NCI-H1417 treated with DMSO at 0.1 percent for 48 hours (cell line): ENCODE measurements at places on chromosomes 1 and 21.

DNA sequence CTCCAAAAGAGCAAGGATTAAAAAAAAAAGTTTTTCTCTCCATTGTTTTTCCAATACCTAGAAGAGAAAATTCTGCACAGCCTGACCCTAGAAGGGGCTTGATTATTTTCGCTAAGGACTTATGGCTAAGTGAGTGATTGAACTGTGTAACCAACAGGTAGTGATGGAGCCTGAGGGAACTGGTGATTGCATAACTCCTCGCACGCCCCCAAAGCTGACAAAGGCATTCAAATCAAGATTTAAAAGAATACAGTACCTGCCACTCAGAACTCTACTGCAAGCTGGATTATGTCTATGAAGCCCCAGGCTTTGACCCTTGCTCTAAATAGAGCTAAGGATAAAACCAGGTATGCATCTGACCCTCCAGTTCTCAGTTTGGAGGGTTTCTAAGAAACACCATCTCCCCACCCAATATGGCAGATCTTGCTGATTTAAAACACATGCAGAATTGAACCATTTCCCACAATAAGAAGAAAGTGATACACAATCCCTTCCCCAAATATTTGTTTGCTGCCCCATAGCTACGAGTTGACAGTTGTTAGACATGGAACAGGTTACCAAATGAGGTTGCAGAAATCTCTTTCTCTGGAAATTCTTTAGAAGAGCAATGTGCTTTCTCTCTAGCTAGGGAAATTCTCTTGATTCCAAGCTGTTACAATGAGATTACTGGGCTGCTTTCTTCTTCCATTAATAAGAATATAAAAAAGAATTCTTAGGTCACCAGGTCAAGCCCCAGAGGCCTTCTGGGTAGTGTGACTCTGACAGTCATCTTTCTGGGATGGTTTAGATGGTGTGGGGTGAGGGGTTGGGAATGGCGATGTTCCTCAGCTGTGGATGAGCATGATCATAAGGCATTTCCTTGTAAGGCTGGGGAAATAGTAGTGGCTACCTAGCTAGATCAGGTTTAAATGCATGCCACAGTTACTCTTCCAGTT is 35.1 kb downstream of the FGGY start:
- no peak for DNase-seq

- no peak for DNase-seq
Measured at GRCh38 chr21:25186273-25186672, 421.0 kb downstream of the MRPL39 start.

- no peak for DNase-seq
Measured at GRCh38 chr1:192485692-192486436, 89.7 kb upstream of the RGS1 start.

DNA sequence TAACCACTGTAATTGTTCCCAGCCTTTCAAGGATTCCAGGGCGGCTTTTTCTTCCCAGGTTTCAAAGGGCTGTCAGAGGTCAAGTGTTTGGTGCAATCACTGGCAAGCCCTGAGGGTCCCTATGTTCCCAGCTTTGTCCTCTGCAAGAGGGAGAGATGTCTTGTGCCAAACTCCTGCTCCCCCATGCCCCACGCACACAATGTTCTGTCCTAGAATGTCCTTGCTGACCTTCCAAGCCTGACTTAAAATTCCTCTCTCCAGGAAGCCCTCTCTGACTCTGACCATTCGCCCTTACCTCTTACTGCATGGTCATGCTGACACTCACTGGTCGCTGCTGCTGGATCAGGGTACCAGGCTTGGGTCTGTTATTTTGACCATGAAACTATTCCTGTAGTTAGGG is 152.5 kb upstream of the KCND3 start:
- no peak for DNase-seq

DNA sequence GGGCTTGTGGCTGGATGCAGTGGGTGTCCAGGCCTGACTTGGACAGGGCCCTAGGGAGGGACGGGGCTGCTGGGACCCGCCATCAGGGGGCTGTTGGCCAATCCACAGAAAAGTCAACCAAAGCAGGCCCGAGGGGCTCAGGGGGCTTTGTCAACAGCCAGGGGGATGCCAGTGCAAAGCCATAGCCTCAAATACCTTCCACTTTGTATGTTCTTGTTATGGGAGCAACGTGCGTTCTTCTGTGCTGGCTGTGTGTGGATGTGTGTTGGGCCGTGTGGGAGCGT is 35.4 kb upstream of the ARF1 start:
- DNase-seq = no peak

- no peak for DNase-seq
Measured at GRCh38 chr1:12076425-12077005, 13.4 kb downstream of the TNFRSF8 start.

DNA sequence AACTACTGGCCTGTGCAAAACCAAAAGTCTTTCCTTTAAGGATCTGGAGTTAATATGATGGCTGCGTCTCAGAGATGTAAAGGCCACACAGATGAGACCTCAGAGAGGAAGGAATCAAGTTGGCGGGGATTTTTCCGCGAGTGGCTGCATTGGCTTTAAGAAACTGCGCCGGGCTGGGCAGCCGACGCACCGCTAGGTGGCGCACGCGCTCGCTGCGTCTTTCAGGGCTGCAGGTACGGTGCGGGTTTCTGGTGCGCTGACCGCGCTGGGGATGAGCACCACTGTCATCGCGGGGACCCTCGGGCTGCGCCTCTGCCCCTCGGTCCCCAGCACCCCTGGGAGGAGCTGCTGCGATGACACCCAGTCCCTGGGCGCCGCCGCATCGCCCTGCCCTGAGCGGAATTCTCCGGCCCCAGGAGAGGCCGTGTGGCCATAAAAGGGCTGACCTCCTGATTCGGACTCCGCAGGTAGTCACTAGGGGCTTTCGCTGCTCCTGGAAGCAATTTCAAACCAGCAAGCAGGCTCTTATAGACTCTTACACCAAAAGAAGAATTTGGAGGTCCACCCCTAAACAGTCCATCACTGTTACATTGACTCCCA is 241.0 kb downstream of the KCNJ6 start:
- DNase-seq = peak; percentile 9

- DNase-seq = peak; percentile 24
Measured at GRCh38 chr21:41611966-41612606, 104.1 kb upstream of the TMPRSS2 start.

DNA sequence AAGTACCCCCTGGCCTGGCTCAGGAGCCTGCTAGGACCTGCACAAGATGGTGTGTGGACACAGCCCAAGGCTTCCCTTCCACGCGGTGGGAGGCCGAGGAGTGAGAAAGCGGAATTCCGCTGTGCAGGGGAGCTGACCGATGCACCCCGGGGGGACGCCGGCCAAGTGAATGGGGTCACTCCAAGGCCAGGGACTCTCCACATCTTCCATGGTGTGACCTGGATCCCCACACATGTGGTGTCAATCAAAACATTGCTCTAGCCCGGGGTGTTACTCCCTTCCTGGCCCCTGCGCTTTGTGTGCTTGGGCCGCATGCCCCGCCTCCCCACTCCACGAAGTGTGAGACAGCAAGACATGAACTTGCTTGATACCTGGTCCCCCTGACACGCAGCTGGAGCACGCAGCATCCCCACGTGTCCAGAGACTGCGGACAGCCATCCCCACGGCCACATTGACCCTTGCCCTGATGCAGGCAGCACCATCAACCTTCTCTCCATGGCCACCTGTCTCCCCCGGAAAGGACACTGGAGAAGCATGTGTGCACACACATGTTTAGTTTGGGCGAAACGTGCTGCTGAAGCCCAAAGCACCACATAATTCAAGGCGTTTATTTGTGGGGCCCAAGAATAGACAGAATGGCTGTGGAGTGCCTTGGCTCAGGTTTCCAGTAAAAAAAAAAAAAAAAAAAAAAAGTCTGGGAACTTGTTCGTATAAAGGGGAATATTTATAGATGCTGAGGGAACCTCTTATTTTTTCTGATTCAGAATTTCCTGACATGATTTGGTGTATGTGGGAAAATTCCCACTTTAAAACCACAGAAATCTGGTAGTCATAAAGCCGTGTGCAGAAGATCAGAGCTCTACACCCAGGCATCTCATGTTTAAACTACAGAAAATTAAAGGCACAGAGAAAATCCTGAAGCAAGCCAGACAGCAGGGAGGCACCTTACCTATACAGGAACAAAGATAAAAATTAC is 171.7 kb downstream of the HUNK start:
- DNase-seq = no peak

- no peak for DNase-seq
Measured at GRCh38 chr1:206814716-206815341, 42.5 kb upstream of the IL10 start.

GRCh38 chr1:13228343-13228781 is 2.4 kb upstream of the PRAMEF18 start:
- no peak for DNase-seq

DNA sequence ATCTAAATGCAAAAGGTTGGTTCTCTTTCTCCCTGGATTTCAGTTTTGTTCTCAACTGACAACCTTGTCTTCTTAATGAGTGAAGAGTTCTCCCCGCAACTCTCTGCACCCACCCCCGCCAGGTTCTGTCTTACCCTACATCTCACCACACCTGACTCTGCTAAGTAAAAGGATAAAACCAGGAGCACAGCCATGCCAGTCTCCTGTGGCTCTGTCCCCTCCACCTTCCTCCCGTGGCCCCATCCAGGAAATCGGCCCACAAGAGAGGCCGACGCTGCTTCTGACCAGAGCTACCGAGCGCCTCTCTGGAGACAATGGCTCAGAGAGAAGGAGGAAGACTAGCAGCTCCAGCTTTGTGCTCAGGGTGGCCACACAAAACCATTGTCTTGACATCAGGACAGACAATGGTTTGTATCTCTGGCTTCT is 72.2 kb downstream of the PLEKHA6 start:
- no peak for DNase-seq

- no peak for DNase-seq
Measured at GRCh38 chr1:9555942-9556341, 16.7 kb downstream of the SLC25A33 start.

DNA sequence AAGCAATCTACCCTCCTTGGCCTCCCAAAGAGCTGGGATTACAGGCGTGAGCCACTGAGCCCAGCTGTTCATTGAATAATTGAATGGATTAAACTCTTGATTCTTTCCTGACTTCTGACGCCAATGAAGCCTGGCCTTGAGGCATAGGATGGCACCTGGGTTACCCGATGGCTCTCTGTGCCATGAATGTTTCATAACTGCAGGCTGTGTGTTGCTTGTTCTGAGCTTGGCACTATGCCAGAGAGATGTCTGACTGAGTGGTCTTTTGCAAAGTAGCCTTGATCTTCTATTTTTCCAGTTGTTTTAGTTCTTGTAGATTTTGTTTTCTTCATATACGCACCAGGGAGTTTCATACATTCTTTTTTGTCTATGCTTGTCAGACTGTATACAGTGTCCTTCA is 38.5 kb upstream of the AK4 start:
- DNase-seq = no peak

DNA sequence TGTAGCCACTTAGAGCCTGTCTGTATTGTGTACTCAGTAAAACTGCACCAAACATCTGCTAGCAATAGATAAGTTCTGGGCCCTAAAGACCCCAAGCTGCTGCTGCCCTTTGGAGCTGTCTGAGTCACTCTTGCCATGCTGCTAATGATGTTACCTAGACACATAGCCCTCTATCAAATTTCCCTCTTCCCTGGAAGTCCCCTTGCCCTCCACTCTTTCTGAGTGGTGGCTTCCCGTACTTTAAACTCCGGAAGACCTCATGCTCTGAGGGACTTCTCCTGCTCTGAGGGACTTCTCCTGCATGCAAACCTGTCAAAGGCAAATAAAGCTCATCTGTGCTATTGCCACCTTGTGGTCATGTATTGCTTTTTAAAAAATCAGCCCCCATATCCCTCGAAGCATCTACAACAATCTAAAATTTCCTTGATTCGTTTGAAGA is 34.0 kb downstream of the FH start:
- no peak for DNase-seq

DNA sequence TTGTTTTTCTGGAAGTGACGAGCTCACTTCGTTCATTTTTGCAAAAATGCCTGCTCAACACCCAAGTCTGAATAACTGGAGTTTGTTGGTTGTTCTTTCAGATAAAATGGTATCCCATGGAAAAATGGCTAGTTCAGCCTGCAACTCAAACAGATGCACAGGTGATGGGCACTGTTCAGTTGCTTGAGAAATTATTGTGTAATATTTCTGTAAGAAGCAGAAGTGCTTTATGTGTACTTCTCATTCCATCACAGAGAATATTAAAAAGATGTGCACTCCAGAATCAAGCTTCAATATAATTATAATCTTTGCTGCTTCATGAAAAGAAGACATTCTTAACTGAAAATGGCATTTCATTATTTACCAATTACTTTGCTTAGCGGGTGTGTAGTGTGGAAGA is 9.1 kb downstream of the SYT2 start:
- DNase-seq = no peak

- DNase-seq = no peak
Measured at GRCh38 chr1:109567877-109568672, 19.7 kb downstream of the GNAI3 start.

DNA sequence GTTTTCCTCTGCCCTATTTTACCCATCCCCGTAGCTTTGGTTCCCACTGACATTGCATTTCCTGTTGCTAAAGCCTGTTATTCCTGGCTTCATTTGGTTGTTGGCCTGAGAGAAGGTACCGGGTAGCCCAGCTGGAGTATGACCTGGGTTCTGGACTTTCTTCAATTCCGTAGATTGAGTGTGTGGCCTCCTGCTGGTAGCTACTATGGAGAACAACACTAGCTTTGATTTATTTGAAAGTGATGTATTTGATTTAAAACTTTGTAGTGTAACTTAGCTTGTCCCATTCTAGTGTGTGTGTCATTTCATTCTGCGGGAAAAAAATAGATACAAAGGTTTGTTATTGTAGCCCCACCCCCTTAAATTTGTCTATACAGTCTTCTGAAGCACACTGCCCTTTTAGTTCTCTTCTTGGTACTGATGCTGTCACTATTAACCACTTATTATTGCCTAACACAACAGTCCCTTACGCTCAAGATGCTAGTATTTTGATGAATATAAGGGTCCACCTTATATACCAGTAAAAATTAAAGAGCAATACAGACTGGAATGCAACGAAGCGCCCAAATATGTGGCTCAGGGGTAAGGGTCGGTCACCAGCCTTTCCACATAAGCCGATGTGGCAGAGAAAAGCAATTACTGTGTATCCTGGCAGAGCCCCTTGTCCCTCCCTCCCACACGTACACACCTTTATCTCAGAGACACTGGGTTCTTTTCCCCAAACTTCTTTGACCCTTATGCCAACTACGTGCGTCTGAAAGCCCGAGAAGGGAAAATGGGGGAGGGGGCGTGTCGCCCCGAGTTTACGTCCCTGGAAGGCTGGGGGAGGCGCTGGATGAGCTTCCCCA is 643 bp upstream of the MOV10 start:
- no peak for DNase-seq

DNA sequence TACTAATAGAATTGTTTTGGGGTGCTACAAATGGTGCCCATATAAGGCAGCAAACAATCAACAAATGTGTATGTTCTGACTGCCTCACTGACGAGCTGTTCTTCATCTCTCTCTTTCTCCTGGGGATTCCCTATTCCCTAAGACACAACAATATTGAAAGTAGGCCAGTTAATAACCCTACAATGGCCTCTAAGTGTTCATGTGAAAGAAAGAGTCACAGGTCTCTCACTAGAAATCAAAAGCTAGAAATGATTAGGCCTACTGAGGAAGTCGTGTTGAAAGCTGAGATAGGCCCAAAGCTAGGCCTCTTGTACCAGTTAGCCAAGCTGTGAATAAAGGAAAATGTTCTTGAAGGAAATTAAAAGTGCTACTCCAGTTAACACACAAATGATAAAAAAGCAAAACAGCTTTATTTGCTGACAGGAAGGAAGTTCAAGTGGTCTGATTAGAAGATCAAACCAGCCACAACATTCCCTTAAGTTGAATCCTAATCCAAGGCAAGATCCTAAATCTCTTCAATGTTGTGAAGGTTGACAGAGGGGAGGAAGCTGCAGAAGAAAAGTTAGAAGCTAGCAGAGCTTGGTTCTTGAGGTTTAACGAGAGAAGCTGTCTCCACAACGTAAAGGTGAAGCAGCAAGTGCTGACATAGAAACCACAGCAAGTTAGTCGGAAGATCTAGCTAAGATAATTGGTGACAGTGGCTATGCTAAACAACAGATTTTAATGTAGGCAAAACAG is 26.3 kb downstream of the ATP2B4 start:
- no peak for DNase-seq
